ENCODE measurements at places on chromosomes 12 and 14. TPM values are rescaled to one million over a fixed set of nuclear protein-coding genes. Genes with fewer than 3 reads are reported as not detected.

DNA sequence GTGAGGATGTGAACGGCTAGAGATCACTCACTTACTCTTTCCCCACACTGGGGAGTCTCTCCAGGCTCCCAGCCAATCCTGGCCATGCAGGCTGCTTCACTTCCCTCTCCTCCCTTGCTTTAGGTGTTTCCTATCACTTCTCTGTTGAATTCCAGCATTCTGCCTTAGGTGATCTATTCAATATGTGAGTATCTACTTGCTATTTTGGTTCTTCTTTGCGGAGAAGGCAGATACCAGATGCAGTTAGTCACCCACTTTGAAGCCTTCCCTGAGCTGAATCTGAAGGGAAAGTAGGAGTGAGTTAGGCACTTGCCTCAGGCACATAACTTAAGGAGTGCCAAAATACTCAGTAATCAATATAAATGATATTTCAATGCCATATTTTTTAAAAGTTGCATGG is 36.0 kb upstream of the FAR2 start:
- DNase-seq, result peak; percentile 82

DNA sequence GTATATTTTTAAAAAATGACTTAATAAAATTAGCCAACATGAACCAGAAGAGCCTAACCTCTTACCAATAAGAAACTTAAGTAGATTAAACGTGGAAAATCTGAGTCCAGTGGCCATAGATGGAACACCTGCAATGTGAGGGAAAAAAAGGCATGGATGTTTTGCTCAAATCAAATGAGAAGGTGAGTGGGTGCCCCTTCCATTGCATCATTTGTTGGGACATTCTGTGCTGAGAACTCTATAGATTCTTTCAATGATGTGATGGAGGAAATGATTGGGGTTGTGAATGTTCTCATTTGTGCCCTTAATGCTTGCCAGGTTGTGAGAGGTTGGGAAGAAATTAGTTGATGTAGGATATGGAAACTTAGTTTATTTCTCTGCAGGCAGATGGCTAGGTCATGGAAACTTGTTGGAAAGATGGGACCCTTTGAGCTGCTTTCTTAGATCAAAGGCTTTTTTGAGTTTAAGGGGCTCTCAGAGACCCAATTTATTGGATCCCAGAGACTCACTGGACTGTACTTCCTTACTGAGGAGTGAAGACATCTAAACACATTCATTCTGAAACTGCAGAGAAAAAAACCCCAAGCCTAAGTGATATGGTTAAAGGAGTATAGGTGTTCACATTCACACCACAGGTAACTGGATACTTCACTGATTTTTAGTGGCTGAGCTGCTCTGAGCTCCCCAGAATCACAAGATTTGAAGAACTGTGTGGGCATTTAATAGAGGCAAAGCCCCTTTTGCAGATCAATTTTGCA is 95.9 kb downstream of the DACT1 start:
- DNase-seq, result no peak

GRCh38 chr14:93126111-93126510 is 10.4 kb upstream of the ITPK1 start:
- DNase-seq, result no peak

DNA sequence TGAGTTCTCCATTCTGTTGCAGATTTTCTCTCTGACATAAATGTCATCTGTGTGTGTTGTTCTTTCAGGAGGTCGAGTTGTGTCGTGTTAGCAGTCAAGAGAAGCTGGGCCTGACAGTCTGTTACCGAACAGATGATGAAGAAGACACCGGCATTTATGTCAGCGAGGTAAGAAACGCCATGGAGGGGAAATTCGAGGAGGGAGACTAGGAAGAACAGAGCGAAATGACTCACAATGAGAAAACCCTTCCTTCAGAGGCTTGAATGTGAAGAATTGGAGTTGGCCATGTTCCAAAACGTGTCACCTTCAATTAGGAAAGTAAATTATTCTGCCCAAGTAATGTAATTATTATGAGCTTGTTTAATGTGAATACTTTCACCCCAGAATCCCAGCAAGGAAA is 364.5 kb downstream of the PDZRN4 start:
- DNase-seq, result no peak

DNA sequence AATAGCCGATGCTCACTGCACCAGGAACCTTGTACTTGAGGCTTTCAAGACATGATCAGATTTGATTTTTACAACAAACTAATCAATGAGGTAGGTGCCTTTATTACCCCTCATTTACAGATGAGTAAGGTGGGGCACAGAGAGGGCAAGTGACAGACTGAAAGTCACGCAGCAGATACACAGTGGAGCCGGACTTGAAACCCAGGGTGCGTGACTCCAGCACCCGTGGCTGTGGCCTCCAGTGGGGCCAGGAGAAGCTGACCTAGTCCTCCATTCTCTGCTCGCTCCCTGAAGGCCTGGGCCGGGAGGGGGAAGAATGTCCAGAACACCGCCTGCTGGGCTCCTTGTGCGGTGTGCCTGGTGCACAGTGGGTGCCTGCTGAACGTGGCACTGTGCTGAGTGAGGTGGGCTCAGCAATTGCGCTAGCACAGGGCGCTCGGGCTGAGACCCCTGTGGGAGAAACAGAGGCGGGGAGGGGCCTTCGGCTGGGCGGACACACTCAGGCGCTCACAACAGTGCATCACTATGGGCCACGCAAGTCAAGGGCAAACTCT is 125.2 kb downstream of the CALM1 start:
- DNase-seq, result no peak

DNA sequence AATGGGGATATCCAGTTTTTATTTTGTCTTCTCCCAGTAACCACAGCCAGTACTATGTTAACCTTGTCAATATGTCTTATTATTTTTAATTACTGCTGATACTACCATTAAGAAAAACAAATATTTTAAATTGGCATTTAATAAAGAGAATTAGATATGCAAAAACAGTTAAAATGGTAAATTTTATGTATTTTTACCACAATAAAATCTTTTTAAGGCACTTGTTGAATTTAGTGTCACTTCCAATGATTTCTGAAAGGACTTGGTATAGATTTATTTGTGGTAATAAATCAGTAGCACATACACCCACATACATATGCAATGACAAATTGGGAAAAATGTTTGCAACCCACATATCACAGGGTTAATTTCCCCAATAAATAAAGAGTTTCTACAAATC is 14.0 kb downstream of the CDKN1B start:
- no peak for DNase-seq

DNA sequence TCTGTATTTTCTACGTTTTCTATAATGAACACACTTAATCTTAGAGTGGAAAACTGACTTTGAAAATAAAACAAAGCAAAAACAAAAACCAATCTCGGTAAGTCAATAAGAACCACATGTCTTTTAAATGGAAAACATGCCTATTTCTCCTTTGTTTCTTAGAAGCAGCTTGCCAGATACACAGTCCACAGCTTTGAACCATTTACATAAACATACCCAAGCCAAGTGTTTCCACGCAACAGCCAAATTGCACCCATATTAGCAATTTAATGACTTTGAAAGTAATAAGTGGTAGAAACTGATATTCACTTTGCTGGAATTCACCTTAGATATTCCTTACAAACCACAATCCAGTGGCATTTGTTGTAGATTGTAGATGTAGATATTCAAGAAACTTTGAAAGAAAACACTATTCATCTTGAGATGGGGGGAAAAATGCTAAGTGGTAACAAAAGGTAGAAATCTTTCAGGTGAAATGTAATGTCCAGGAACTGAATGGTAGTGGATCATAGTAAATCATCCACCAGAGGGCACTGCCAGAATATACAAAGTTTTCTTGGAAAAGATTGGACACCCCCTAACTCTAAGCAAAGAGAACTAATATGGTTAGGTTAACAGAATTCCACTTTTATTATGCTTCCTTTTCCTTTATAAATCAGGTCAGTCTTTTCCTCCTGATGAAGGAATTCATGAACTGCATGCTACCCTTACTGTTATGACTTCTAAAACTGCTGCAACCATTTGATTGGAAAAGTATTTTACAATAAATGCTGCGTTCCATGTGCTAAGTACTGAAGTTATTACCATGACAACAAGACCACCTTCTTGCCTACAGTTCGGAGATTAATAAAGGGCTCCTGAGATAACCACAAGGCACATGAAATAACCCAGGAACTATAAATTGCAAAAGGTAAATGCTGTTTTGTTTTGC is 69.8 kb downstream of the RERG start:
- DNase-seq, result peak; percentile 10

- no peak for DNase-seq
These were observed 3.1 kb upstream of the RNASE9 start for GRCh38 chr14:20563971-20564370.

PIWIL1 gene
- total RNA-seq, result not detected

GNB3 gene
- 0.72 TPM for total RNA-seq

PRPH gene
- total RNA-seq, result not detected

P2RX2 gene
- total RNA-seq, result not detected

STON2 gene
- 0.49 TPM for total RNA-seq
